Vagina (tissue), 2 donors: ENCODE measurements at places on chromosomes 7 and 10.

- no peak for DNase-seq
Observed at GRCh38 chr7:23383225-23383624, 84.1 kb downstream of the MALSU1 start.

DNA sequence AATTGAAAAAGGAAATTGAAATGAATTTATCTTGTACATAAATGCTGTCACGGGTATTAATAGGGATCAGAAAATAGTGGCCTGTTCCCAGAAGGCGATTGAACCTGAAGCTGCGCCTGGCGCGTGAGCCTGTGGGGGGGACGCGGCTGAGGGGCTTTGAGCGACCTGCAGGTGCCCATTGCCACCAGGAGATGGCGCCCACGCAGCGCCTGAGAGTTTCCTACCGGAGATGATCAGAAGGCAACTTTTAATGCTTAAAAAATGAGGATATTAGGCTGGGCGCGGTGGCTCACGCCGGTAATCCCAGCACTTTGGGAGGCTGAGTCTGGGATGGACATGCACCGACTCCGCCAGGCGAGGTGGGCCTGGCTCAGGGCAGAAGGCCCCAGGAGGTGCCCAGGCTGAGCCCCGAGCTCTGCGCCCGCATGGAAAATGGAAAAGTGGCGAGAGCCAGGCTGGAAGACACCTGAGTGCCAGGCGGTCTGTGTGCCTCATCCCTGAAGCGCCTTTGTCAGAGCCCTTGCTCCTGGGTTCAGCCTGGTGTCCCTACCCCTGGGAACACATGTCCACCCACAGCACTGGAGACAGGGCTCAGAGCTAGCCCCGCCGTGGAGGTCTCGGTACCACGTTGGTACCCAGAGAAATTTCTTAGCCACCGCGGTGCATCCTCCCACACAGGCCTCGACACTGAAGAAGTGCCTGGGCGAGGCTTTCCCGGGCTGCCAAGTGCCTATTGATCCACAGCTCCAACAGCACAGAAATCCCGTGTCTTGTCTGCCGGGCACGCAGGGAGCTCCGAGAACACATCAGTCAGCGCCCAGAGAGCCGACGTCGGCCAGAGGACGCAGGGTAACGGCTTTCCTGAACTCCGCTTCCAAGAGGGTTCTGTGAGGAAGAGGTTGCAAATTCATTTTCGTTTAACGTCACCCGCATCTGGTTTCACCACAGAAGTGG, 117.4 kb downstream of the INPP5A start:
- no peak for DNase-seq

DNA sequence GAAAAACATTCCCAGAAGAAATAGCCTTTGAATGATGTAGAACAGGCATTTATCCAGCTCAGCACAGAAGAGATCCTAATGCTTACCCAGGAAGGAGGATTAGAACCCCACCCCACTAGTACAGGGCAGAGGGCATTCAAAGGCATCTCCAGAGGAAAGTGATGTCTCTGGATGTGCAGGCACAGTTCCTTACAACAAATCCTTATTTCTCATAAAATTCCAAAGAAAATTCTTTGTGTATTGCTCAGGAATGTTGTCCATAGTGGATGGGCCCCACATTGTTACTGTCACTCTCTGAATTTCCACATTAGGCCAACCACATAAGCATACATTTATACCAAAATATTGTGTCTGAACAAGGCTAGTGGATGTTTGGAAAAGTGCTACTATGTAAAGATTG, 243.0 kb downstream of the ADRA2A start:
- DNase-seq = no peak

DNA sequence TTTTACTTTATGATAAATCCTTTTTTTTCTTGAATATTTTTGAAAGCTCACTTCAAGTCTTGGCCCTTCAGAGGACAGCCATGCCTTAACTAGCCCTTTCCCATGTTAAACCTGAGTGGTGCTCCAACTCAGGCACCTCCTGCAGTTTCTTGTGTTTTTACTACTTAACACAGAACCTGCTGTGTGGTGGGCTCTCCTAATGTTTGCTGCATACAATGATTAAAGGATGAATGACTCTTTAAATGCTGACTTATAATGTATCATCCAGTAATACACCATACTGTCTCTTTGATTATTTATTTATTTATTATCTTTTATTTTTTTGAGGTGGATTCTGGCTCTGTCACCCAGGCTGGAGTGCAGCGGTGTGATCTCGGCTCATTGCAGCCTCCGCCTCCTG, 179.4 kb downstream of the SEMA3E start:
- DNase-seq = no peak

DNA sequence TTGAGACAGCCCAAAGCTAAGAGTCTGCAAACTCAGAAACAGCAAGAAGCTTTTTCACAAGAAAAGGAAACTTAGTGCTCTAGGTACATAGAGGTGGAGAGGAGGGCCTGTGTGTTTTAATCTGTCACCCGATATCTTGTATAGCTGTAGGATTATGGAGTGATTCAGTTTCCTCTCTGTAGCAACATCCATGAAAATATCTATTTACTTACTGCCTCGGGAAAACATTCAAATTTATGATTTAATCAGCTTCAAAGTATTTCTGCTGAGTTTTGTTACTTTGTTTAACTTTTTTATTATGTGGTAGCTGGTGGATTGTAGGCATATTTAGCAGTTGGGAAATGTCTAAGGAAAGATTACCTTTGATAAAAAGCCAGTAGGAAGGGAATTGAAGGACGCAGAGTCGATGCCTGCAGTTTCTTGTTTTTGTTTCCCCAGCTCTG, 292.0 kb downstream of the CCDC3 start:
- DNase-seq = no peak

- no peak for DNase-seq
Observed at GRCh38 chr10:28127881-28128280, 129.0 kb upstream of the ODAD2 start.

DNA sequence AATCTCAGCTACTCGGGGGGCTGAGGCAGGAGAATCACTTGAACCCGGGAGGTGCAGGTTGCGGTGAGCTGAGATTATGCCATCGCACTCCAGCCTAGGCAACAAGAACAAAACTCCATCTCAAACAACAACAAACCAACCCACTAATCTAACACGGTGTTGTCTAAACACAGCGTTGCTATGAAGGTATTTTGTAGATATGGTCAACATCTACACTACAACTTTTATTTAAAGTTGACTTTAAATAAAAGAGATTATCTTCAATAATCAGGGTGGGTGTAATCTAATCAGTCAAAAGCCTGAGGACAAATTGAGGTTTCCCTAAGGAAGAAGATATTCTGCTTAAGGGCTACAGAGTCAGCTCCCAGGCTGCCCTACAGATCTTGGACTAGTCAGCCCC, 24.2 kb downstream of the BAIAP2L1 start:
- no peak for DNase-seq

DNA sequence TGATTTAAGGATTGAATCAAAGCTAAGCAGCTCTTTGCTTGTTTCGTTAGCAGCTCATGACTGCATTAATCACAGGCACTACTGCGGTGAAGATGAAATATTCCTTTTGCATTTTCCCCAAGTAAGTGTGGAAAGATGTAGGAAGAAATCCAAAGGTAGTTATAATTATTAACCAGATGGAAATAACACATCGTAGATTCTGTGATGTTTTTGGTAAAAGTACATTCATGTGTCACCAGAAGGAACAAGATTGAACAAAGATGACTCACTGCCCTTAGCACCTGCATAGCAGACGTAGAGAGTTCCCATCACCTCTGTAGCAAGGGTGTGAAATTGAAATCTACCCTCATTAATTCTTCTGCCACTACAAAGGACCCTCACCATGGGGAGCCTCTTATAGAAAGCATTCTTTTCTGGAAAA, 37.1 kb downstream of the SMURF1 start:
- DNase-seq = no peak

DNA sequence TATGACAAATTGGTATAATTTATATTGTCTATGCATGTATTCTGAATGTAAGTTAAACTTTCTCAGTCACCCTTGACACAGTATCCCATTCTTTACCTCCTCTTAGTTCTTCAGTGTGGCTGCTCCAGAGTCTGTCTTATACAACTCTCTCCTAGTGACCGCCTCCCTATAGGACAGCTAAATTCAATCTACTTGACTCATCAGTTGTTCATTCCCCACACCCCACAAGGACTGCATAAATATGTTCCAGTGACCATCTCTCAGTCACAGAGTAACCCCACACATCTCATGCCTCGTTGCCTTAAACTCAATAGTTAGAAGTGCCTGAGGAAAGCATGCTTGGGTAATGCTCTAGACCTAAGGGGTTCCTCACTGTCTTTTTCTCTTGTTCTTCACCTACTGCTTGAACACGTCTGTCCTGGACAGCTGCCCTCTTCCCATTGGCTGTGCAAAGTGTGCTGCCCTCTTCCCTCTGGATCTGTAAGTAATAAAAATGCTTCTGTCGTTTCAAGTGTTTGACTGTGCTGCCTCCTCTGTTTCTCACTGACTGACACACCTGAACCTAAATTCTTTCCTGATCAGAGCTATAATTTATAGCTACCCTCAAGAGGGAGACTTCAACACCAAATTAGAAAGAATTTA, 494.6 kb upstream of the GRM3 start:
- no peak for DNase-seq

GRCh38 chr10:51659344-51659743, 40.1 kb downstream of the CSTF2T start:
- no peak for DNase-seq

DNA sequence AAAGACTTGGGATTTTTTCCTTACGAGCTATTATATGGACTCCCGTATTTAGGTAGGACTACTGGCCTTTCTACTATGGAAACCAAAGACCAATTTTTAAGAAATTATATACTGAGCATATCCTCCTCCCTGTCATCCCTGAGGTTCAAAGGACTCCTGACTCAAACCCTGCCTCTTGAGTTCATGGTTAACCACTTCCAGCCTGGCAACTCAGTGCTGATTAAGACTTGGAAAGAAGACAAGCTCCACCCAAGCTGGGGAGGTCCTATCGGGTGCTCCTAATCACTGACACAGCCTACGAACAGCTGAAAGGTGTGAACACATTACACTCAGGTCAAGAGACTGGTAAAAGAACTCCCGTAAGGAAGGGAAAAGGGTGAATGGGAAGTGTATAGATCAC, 66.8 kb downstream of the LYZL2 start:
- no peak for DNase-seq

- no peak for DNase-seq
Observed at GRCh38 chr10:99364125-99364524, 35.0 kb downstream of the CNNM1 start.

DNA sequence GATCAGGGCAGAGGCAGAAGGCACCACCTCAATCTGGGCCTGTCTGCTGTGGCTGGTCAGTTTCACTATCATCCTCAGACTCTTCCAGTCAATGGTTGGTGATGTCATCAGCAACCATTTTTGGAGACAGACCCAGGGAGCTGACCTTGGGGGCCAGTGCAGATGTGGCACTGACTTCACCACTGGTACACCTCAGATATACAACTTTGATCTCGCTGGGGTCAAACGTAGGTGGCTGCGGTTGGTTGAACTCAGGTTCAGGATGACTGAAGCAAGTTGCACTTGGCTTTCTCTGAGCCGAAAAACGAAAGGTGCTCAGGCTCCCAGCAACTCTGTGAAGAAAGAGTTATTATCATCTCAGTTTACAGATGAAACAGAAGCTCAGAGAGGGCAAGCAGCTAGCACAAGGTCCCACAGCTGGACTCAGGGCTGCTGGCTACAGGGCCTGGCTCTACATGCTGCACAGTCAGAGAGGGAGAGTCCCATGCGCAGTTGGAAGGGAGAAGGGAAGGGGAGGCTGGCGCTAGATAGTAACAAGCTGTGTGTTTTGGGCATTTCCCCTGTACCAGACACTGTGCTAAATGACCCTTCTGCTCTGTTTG, 27.2 kb downstream of the ANKRD16 start:
- DNase-seq = no peak

DNA sequence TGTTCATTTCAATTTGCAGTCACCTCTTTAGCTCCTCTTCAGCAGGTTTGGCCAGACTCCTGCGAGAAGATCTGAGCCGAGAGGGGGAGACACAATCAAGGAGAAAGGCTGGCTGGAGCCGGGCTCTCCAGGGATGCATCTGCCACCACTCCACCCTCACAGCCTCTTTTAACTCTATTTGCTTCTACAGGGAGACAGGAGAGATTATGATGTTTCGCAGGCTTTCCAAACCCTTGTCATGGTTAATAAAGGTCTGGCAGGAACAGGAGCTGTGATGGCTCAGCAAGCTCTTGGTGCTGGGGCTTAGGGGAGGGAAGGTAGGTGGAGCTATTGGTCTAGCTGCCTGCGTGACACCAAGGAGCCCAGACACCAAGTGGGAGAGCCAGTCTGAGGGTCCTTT, 448.1 kb upstream of the PODXL start:
- DNase-seq = no peak

DNA sequence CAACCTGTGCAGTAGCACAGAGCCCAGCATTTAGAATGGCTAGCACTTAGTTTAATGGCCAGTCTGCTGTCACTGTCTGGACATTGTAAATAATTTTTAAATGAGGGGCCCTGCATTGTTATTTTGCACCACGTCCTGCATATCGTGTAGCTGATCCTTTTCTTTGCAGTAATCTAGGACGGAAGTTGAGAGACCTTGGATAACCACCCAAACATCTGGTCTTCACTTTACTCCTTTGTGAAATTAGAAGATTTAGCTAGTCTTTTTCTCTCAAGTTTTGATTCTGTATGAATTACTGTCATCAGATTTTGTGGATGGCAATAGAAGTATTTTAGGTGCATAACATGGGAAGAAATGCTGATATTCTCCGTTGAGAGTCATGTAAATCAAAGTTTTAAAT, 1.9 kb downstream of the MIOS start:
- DNase-seq = no peak

GRCh38 chr10:49371967-49372366, 23.9 kb downstream of the DRGX start:
- no peak for DNase-seq

DNA sequence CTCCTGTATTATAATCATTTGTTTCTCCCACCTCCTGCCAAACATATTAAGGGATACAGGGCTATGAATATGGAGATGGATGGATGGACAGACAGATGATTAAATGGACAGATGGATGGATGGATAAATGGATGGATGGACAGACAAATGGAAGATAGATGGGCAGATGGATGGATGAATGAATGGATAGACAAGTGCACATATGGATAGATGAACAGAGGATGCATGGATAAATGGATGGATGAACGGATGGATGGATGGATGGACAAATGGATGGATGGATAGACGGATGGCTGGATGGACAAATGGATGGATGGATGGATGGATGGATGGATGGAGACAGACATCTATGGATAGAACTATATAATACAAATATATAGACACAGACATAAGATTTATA, 59.8 kb downstream of the EBF3 start:
- no peak for DNase-seq

GRCh38 chr7:157427811-157428553, 91.2 kb downstream of the DNAJB6 start:
- DNase-seq = no peak
